HT-29 (cell line): ENCODE measurements at places on chromosomes 7 and 10. TPM values are rescaled to one million over a fixed set of nuclear protein-coding genes. Genes with fewer than 3 reads are reported as not detected.

DNA sequence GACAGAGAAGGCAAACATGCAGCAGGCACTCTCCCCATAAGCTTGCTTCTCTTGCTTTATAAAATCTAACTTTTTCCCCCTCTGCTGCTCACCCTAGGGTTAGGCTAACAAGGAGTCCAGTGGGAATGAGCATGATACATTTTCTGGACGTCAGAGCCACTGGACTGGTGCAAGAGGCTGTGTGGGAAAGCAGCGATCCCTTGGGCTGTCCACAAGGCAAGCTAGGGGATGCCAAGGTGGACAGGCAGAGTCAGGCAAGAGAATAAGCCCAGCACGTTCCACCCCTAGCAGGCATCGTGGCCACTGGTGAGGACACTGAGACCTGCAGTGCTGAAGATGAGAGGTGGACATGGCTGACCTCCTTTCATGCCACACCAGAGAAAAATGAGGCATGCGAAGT lies 290.9 kb upstream of the ZMIZ1 start:
- no peak for DNase-seq

- no peak for DNase-seq
Measured at GRCh38 chr10:30821994-30822692, 192.6 kb upstream of the LYZL2 start.

- no peak for DNase-seq
Measured at GRCh38 chr10:873020-873419, 58.5 kb downstream of the LARP4B start.

GRCh38 chr10:58873161-58873560 lies 303.3 kb upstream of the PHYHIPL start:
- no peak for DNase-seq

Gene LEP
- not detected in 2 replicates for total RNA-seq

- peak; percentile 32 for DNase-seq
Measured at GRCh38 chr7:28748933-28749584, 209.1 kb downstream of the TRIL start.

Gene EEPD1
- total RNA-seq, result 44.7 and 44.9 TPM in 2 replicates

GRCh38 chr7:137935884-137936508 lies 65.9 kb downstream of the CREB3L2 start:
- DNase-seq, result no peak

GRCh38 chr7:44650242-44650641 lies 43.8 kb downstream of the OGDH start:
- no peak for DNase-seq

Gene TMEM178B
- total RNA-seq, result 2.1 and 2.3 TPM in 2 replicates

DNA sequence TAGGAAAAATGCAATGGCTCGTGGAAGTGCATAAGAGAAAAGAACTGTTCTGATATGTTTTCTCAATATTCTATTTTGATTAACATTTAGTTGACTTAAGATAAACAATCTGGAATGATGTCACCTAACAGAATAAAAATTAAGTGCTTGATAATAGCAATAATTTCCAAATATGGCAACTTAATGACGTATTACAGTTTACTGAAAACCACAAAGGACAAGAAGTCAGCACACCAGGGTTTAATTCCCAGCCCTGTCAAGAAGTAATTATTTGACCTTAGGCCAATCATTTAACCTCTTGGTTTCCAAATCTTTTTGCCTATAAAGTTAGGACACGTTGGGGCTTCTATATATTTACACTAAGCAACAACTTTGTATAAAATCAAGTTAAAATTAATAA lies 95.7 kb downstream of the CABCOCO1 start:
- DNase-seq, result no peak

DNA sequence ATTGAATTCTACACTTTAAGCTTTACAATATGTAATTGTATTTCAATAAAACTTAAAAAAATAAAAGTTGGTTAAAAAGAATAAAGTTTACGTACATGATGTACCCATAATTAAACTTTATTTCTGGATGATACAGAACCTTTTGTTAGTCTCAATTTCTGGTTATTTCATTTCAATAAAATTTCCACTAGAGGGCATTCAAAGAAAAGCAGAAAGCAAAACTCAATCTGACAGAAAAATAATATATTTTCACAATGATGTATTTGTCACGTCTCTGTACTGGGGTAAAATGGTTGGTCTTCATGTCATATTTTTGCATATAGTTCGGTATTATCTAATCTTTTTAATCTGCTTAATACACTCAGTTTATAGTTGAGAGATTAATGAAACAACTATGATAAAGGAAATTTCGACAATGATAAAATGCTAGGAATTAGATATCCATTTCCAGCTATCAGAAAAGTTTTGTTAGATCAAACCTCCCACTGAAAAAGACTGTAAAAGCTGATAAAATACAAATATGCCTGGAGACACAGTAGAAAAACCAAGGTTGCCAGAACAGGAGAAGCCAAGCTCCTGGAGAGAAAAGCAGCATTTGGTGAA lies 27.4 kb downstream of the ASZ1 start:
- DNase-seq, result peak; percentile 51

Gene TUBAL3
- total RNA-seq, result 0.05 and 0.47 TPM in 2 replicates

- no peak for DNase-seq
Measured at GRCh38 chr10:64350665-64351064, 829.5 kb downstream of the REEP3 start.

DNA sequence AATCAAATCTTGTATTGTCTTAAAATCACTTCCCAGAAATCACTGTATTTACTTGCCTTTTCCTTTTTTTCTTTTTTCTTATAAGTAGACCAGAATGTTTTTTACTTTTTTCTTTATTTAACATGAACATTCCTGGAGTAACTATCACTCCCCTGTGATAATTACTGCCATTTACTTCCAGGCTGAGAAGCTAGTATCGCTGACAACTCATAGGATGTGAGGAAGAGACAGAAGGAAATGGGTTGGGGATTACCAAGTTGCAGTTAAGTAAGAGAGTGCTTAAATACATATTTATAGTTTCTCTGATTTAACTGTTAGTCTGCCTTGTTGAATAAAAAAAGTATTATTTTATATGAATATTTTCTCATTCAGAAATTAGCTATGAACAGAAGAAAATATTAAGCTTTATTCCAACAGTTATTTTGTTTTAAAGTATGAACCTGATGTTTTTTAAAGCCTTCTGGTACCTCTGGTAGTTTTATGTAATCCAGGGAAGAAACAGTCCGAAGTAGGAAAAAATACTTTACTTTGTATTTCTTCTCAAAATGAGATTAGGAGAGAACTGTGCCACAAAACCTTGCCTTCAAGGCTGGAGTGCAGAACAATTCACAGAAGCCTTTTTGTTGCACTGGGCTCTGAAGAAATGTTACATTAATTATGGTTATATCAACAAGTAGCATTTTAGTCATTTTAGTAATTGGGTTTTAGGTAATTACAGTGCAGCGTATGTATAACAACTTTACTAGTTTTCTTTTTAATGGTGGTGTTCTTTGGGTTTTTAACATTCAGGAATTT lies 72.8 kb downstream of the SHOC2 start:
- no peak for DNase-seq

DNA sequence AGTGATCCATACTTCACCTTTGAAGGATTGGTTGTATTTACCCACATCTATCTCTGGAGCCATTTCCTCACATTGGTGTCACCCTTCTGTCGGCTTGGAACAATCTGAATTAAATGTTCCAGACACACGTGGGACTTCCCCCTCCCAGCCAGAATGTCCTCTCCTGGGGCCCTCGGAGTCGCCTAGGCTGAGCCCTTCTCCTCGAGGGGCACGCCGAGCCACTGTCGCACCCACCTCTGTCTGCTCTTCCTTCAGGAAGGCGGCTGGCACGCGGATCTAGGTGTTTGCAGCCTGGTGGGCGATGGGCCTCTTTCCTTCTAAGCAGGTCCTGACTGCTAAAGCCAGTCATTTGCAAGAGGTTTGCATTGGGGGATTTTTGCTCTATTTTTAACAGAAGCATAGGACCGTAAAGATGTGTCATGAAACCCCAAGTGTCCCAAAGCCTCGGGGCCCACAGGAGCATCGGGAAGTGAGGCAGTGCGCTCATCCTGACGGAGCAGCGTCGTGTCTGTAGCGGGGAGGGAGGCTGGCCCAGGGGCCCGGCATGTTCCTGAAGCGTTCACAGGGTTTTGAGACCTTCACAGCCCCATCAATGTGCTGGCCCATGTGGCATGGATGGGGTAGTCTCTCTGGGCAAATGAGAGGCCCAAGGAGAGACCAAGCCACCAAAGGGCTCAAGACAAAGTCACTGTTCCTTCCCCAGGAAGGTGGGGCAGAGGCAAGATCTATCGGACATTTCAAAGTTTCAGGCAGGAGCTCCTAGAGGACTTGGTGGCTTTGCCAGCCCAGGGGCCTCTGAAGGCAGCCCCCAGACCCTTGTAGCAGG lies 86.7 kb downstream of the RGS10 start:
- DNase-seq, result no peak

Gene ATOH7
- total RNA-seq, result 0.29 TPM in 1 of 2 replicates, not detected in the other

- DNase-seq, result no peak
Measured at GRCh38 chr7:98202367-98203195, 8.7 kb upstream of the BHLHA15 start.

Gene RBM20
- total RNA-seq, result 0.13 TPM in 1 of 2 replicates, not detected in the other

Gene NEBL
- 0.68 and 2.2 TPM in 2 replicates for total RNA-seq

Gene CDNF
- total RNA-seq, result not detected in 2 replicates

- DNase-seq, result peak; percentile 59
Measured at GRCh38 chr10:65358565-65358964, 1567.3 kb upstream of the LRRTM3 start.

- no peak for DNase-seq
Measured at GRCh38 chr7:111352319-111352718, 210.0 kb downstream of the IMMP2L start.

DNA sequence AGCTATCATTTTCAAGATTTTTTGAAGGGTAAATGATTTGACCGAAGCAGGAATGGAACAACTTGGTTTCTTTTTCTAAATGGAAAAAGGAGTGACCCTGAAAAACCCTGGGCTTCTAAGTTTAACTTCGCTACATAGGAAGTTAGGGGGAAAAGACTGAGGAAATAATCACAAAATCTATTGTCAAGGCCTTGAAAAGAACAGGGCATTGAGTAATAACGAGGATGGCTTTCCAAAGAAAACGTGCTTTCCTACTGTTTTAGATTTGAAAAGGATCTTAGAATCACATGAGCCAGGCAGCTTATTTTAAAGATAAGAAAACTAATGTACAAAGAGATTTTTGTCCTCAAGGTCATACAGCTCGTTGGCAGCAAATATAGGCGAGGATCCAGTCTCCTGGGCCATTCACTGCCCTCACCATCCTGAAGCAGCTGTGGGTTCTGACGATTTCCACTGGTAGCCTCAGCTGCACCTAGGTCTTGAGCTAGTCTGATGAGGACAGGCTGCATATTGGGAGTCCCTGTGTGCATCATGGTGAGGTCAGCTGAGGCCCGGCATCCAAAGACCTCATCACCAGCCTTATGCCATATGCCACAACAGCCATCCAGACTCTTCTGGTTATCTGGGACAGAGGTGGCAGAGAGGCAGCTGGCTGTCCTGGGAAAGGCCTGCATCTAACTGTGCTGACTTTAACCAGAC lies 384.7 kb upstream of the NRP1 start:
- no peak for DNase-seq

- no peak for DNase-seq
Measured at GRCh38 chr7:108196004-108196403, 65.8 kb upstream of the LAMB4 start.
